ENCODE measurements at places on chromosomes 12 and 14.

DNA sequence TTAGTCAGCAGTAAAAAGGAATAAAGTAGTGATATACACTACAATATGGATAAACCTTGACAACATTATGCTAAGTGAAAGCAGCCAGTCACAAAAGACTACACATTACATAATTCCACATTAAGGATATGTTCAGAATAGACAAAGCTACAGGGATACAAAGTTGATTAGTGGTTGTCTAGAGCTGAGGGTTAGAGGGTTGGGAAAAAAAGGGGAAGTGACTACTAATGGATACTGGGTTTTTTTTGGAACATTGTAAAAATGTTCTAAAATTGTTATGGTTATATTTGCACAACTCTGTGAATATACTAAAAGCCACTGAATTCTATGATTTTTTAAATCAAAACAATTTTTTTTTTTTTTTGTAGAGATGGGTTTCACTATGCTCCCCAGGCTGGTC lies 4.8 kb upstream of the NGDN start:
- DNase-seq = no peak

- no peak for DNase-seq
Measured at GRCh38 chr14:69943084-69943780, 64.0 kb downstream of the SMOC1 start.

- peak; percentile 46 for DNase-seq
Measured at GRCh38 chr12:95591731-95592130, 40.5 kb upstream of the USP44 start.

- DNase-seq = no peak
Measured at GRCh38 chr12:25018146-25018545, 69.2 kb upstream of the BCAT1 start.

- peak; percentile 33 for DNase-seq
Measured at GRCh38 chr12:76018111-76018510, 13.5 kb downstream of the PHLDA1 start.

GRCh38 chr14:103521438-103521950 lies 1.1 kb downstream of the CKB start:
- peak; percentile 40 for DNase-seq

- DNase-seq = no peak
Measured at GRCh38 chr14:84976805-84977204, 553.1 kb upstream of the FLRT2 start.

DNA sequence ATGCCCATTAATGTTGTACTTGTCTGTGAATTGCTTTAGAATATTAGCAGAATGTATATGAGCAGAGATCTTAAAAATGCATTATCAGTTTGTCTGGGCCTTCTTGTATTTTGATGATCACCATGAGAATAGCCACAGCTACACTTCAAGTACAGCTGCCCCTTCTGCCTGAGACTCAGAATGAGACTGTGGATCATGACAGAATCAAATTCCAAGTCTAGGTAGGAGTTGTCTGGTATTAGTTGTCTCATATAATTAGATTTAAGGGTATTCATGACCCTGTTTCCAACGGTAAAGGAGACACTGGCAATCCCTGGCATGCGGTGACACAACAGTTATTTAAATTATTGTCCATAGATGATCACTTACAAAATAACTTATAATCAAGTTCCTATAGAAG lies 18.3 kb upstream of the SMIM10L1 start:
- no peak for DNase-seq

- no peak for DNase-seq
Measured at GRCh38 chr12:85489194-85489593, 209.2 kb downstream of the ALX1 start.

- DNase-seq = peak; percentile 35
Measured at GRCh38 chr12:76943008-76943407, 64.2 kb upstream of the CSRP2 start.

DNA sequence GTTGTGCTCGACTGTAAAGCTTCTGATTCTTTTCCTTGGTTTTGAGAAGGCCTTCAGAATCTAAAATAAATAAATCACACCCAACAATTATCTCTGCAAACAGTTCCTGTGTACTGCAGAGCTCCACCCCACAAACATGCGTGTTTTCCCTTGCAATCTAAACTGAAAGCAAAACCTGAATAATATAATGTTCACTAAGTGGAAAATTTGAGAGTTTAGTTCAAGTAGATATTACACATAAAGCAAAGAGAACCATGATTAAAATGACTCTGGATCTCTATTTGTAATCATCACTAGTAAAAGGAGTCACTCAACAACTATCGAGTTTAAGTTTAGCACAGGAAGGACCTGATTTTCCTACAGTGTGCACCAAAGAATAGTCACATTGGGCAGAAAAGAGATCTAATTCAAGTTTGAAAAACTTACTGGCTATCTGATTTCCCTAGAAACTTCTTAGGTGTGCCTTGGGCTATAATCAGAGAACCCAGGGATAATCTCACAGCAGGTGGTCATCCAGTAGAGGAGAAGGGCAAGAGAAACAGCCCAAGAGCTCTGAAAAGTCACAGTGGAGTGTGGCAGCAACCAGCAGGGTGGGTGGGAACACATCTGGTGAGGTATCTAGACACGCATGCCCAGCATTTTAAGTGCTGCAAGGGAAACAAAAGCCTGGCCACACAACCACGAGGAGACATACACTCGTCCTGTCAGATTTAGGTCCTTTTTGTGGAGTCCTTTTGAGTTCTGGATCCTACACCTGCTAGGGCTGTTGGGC lies 25.4 kb downstream of the ATG14 start:
- DNase-seq = no peak

DNA sequence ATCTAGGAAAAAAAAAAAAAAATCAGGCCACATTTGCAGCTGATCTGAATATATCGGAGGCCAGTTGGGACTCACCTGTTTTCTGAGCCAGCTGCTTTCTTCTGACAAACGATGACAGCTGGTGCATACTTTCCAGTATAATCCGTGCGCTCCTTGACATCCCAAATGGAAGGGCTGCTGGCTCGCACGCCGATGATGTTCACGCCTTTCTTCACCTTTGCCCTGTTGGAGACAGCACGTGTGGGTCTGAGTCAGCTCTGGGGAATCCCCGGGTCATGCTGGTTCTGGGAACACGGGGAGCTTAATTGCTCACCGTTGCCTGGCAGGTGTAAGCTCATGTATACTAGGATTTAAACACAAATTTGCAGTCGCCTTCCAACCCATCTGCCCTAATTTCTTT lies 372.8 kb downstream of the TMEM132D start:
- no peak for DNase-seq

DNA sequence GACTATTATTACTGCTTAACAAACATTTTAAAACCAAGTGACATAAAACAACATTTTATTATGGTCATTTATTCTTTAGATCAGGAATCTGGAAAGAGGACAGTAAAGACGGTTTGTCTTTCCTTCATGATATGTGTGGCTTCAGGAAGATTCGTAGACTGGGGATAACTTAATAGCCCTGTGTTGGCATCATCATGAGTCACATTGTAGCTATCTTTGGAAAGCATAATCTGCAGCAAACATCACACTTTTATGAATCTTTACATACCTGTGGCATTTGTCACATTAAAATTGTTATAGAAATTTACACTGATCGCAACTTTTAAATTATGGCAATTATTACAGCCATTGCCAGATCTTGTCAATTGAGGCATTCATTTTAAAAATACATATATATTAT lies 397.1 kb downstream of the NOVA1 start:
- DNase-seq = peak; percentile 71

GRCh38 chr14:58397156-58397555 lies 1.4 kb downstream of the TOMM20L start:
- DNase-seq = no peak

DNA sequence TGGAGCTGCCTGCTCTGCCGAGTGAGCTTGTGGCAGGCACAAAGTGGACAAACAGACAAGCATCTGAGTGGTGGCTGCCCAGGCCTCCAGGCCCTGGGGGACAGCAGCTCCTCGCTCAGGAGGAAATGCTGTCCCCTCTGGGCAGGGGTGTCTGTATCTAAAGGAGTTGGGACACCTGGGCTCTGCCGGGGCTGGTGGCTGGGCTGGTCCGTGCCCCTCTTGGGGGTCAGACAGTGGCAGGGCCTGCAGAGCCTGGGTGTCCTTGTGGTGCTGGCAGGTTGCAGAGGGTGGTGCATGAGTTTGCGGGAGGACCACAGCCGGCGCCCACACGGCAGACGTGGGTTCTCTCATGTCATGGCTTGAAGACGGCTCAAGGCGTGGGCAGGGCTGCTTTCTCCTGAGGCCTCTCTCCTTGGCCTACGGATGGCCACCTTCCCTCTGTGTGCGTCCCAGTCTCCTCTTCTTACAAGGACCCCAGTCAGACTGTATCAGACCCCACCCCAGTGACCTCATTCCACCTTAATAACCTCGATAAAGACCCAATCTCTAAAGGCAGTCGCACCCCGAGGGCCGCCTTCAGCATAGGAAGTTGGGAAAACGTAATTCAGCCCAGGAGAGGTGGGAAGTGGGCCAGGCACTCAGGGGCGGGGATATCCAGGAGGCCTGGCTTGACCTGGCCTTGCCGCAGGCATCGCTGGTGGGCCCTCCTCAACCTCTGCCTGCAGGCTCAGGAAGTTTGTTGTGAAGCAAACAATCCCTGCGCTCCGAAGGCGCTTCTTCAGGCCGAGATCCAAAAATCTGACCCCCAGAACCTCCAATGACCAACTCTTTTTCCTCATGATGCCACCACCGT lies 110.0 kb downstream of the KIF26A start:
- no peak for DNase-seq

GRCh38 chr12:56840922-56841321 lies 77.8 kb downstream of the HSD17B6 start:
- peak; percentile 10 for DNase-seq

DNA sequence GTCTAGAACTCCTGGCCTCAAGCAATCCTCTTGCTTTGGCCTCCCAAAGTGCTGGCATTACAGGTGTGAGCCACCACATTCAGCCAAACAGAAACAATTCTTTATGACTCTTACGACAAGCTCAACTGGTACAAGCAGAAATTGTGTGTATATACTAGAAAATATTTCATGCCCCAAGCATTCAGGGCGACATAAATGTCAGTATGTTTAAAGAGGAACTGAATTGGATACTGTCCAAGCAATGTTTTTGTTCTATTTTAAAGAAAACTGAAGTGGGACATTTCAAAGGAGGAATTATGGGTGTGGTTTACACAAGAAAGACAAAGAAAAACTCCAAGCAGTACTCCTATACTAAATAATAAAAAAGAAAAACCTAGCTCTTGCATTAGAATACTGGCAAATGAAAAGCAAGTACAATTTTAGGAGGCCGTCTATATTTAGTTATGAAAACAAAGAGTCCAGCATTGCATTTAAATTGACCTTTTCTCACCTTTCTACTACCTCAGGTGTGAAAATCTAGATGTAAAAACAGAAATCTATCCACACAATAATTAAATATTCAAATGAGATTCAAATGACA lies 48.9 kb downstream of the PPP1R12A start:
- DNase-seq = no peak

- DNase-seq = no peak
Measured at GRCh38 chr14:72924337-72924736, 1.9 kb upstream of the DCAF4 start.

- no peak for DNase-seq
Measured at GRCh38 chr12:80938397-80938796, 663 bp upstream of the LIN7A start.

GRCh38 chr12:71642264-71642663 lies 21.4 kb downstream of the ZFC3H1 start:
- no peak for DNase-seq

DNA sequence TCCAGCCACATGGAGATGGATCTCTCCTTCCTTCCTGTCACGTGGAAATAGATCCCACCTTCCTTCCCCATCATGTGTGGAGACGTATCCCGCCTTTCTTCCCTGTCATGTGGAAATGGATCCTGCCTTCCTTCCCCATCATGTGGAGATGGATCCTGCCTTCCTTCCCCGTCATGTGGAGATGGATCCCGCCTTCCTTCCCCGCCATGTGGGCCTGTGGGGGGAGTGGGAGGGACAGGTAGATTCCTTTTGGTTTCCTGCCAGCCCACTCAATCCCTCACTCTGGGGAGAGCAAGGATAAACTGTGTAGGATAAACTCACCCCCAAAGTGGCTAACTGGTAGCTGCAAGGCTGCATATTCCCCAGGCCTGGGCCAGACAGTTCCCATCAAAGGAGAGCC lies 31.7 kb upstream of the TDRD9 start:
- no peak for DNase-seq

- DNase-seq = no peak
Measured at GRCh38 chr14:97061198-97061597, 264.0 kb downstream of the VRK1 start.

All from GM23248 (cell line).